ENCODE measurements at places on chromosomes 6 and 20.
A peak's percentile ranks its signal among the peaks of the same experiment; 100 is the strongest.

GRCh38 chr6:3222506-3223038 lies 4.9 kb downstream of the TUBB2B start:
- no peak for DNase-seq

- no peak for DNase-seq
These were observed 598 bp downstream of the TBP start for GRCh38 chr6:170554796-170555137.

GRCh38 chr20:58096880-58097423 lies 131.5 kb downstream of the ANKRD60 start:
- DNase-seq: no peak

GRCh38 chr6:95682476-95682875 lies 105.1 kb downstream of the MANEA start:
- DNase-seq: no peak

- DNase-seq: peak; percentile 77
These were observed 30.2 kb upstream of the SERINC3 start for GRCh38 chr20:44552050-44552449.

DNA sequence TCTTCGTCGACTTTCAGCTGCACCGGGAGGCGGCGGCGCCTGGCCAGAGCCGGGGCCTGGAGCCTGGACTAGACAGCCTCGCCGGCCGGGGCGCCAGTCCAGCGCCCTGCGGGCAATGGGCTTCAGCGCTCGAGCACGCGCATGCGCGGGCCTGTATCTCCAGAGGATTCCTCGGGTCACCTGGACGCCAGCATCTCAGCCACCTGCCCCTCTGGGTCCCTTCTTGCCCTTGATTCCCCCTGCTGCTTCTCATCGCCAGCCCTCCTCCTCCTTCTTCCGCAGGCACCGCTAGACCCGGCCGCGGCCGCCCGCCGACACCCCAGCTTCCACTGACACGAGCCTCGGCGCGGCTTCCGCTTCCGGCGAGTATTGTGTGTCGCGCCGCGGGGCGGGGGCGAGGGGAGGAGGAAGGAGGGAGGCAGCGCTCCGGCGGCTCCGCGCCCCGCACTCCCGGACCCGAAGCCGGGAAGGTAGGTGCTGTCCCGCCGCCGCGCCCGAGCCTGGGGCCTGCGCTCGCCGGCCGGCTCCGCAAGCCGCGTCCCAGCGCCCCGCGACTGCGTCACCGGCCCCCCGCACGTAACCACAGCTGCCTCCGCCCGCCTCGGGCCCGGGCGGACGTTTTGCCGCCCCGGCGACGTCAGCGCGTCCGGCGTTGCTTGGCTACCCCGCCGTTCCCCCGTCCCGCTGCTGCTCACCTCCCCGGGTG lies at the start of gene TRIM39:
TRIM39 (plus strand) TSS at position 402 of the 706 bp plus-strand sequence. CDS start 2,391 bp downstream, outside the sequence.
- peak; percentile 94 for DNase-seq

DNA sequence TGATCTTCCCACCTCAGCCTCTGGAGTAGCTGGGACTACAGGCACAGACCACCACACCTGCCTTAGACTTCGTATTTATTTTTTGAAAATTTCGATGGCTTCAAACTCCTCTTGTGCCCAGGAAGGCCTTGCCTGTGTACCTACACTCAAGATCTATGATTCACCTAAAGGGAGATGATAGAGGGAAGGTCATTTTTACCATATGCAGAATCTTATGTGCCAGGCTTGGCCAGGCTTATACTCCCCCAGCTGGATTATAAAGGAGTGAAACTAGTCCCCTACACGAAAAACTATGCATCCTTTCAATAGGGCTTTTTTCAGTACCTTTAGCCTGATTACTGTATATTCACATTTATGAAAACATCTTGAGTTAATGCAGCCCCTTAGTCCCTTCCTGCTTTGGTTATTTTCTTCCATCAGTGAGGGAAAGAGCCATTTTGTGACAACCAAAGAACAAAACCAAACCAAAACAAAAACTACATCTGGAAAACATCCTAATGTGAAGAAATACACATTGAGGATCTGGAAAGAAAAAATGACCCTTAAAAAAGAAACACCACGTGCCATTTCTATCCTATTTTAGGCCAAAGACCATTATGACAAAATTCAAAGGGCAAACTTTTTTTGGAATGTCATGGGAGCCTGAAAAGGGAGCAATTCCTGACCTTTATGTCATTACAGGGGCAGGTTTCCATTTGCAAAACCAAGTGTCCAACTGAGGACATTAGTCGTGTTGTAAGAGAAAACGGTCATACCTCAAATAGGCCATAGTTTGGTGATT lies 34.7 kb downstream of the RIPOR2 start:
- no peak for DNase-seq

- DNase-seq: no peak
These were observed 1.3 kb downstream of the KCNQ2 start for GRCh38 chr20:63471002-63471716.

GRCh38 chr6:127966616-127967015 lies 65.8 kb upstream of the THEMIS start:
- no peak for DNase-seq

DNA sequence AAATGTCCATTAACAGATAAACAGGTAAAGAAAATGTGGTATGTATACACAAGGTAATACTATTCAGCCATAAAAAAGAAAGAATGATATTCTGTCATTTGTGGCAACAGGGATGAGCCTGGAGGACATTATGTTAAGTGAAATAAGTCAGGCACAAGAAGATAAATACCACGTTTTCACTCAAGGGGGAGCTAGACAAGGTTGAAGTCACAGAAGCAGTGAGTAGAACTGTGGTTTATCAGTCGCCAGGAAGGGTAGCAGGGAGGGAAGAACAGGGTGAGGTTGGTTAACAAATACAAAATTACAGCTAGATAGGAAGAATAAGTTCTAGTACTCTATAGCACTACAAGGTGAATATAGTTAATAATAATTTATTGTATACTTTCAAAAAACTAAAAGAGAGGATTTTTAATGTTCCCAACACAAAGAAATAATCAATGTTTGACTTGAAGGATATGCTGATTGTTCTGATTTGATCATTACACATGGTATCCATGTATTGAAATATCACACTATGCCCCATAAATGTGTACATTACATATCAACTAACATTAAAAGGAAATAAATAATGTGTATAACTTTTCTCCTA lies 21.1 kb downstream of the RTN4IP1 start:
- DNase-seq: peak; percentile 87

GRCh38 chr6:163188746-163189145 lies 225.8 kb upstream of the QKI start:
- DNase-seq: no peak

DNA sequence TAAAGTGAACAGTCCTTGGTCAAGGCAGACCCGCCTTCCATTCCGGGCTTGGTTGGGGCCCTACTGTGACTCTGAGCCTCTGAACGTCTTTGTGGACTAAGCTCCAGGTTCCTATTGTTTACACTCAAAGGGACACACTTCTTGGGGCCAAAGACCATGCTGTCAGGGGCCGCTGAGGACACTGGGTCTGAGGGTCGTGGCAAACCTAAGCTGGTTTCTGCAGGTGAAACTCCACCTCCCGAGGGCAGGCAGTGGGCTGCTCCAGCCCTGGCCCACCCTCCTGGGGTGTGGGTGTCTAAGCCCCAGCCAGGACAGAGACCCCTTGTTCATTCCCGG lies 43.1 kb downstream of the DSTN start:
- DNase-seq: no peak
